Large intestine (tissue), 12 donors: ENCODE measurements at places on chromosomes 13 and 19. TPM values are rescaled to one million over a fixed set of nuclear protein-coding genes. Genes with fewer than 3 reads are reported as not detected.
A peak's percentile ranks its signal among the peaks of the same experiment; 100 is the strongest.

GRCh38 chr13:44075113-44075512, 195.4 kb downstream of the LACC1 start:
- no peak overlapping the region for H3K4me3 ChIP-seq
- H3K4me1 ChIP-seq = peaks cover 15% of the 10 kb centered on the region
- H3K27me3 ChIP-seq = no peaks in the 10 kb centered on the region
- DNase-seq = no peak

DNA sequence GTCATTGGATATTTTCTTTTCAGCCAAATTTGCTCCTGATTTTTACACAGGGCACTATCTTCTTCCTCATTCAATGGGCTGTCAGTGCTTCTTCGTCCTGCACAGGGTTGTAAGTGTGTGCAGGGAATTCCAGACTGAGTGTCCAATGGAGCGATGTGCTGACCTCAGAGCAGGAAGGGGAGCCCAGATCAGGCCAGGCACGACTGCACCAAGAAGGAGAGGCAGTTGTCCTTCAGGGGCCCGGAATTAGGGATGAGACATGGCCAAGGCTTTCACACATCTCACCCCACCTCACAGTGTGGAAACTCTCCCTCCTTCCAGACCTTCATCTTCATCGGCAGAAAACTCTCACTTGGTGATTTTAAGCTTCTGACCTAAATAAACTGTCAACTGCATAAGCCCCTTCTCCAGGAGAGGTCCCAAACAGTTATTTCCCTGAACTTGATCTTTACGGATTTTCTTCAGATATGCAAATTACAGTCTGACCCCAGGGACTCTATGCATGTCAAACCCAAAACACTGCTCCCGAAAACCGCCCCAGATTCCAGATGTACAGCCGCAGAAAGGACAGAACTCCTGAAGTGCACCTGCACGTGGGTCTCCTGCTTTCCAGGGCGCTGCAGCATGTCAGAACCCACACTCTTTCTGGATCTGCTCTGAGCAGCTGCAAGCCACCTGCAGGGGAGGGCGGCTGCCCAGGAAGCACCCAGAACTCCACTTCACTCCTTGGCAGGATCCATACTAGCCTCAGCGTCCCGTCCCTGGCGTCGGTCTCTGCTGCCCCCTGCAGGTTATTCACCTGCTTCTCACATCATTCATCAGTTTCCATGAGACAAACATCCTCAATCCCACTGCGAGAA, 625 bp upstream of the ZNF20 start:
- peaks cover 27% of the 10 kb centered on the region for H3K36me3 ChIP-seq
- H3K4me1 ChIP-seq = peaks cover 8% of the 10 kb centered on the region
- peak overlapping the region; percentile 96 for H3K27ac ChIP-seq
- no peaks in the 10 kb centered on the region for H3K27me3 ChIP-seq
- peak; percentile 88 for DNase-seq

DNA sequence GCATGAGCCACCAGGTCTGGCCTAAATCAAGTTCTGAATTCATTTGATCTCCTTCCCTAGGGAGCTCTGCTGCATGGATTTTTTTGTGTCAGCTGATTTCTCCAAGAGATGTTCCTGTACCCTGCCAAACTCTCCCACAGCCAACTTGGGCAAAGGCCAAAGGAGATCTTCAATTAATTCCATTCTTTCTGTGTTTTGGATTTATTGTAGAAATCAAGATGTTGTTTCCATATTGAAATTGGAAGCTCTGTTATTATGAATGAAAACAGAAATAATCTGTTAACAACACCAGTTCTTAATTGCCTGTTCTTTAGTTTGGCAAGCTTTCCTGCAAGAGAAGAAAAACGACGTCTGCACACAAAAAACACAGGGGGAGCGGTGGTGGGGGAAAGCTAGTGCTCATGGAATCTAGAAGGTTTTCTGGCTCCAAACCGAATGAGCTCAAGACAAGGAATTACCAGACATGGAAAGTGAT, 86.5 kb upstream of the ABCC4 start:
- no peaks in the 10 kb centered on the region for H3K36me3 ChIP-seq
- H3K27me3 ChIP-seq = peaks cover 4% of the 10 kb centered on the region
- no peaks in the 10 kb centered on the region for H3K4me1 ChIP-seq
- no peak for DNase-seq
- H3K27ac ChIP-seq = no peak overlapping the region

DNA sequence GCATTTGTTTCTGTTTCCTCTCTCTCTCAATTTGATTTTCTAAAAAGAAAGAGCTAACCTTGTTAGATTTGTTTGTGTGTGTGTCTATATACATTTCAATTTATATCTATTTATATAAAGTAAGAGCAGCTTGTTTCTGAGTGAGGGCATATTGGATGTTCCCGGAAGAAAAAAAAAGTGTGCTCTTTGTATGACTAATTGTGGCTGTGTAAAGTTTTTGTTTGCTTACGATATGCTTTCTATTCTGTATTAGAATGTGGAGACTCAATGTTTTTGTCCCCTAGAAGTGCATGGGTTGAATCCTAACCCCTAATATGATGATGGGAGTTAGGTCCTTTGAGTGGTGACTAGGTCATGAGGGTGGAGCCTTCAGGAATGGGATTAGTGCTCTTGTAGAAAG, 66.6 kb upstream of the C1QTNF9B start:
- no peaks in the 10 kb centered on the region for H3K36me3 ChIP-seq
- H3K27me3 ChIP-seq = no peaks in the 10 kb centered on the region
- H3K4me3 ChIP-seq = no peak overlapping the region
- no peaks in the 10 kb centered on the region for H3K4me1 ChIP-seq

- no peak overlapping the region for H3K4me3 ChIP-seq
- no peaks in the 10 kb centered on the region for H3K27me3 ChIP-seq
- DNase-seq = no peak
- no peaks in the 10 kb centered on the region for H3K36me3 ChIP-seq
- no peak overlapping the region for H3K27ac ChIP-seq
- H3K4me1 ChIP-seq = no peaks in the 10 kb centered on the region
Measured at GRCh38 chr13:101572456-101572855, 120.0 kb downstream of the ITGBL1 start.

- peaks cover 6% of the 10 kb centered on the region for H3K36me3 ChIP-seq
- H3K27me3 ChIP-seq = no peaks in the 10 kb centered on the region
- no peak overlapping the region for H3K4me3 ChIP-seq
- no peak overlapping the region for H3K27ac ChIP-seq
- H3K4me1 ChIP-seq = peaks cover 8% of the 10 kb centered on the region
Measured at GRCh38 chr19:10876459-10877240, 5.3 kb downstream of the CARM1 start.

The ZSWIM4 gene
- polyA plus RNA-seq = 3.7 TPM

The TMPRSS9 gene
- polyA plus RNA-seq = 1.9 TPM
